ENCODE measurements at places on chromosomes 4 and X. TPM values are rescaled to one million over a fixed set of nuclear protein-coding genes. Genes with fewer than 3 reads are reported as not detected.

The TNIP2 gene
- 33.0 TPM for total RNA-seq

The TEX13B gene
- total RNA-seq: not detected

The TCEAL2 gene
- not detected for total RNA-seq

The CNOT6L gene
- total RNA-seq: 8.4 TPM

The KLHL34 gene
- not detected for total RNA-seq

The GIMD1 gene
- not detected for total RNA-seq

The TMPRSS11D gene
- not detected for total RNA-seq

The TMEM31 gene
- not detected for total RNA-seq

The POU3F4 gene
- total RNA-seq: not detected
